ENCODE measurements at places on chromosomes 11 and 22.

DNA sequence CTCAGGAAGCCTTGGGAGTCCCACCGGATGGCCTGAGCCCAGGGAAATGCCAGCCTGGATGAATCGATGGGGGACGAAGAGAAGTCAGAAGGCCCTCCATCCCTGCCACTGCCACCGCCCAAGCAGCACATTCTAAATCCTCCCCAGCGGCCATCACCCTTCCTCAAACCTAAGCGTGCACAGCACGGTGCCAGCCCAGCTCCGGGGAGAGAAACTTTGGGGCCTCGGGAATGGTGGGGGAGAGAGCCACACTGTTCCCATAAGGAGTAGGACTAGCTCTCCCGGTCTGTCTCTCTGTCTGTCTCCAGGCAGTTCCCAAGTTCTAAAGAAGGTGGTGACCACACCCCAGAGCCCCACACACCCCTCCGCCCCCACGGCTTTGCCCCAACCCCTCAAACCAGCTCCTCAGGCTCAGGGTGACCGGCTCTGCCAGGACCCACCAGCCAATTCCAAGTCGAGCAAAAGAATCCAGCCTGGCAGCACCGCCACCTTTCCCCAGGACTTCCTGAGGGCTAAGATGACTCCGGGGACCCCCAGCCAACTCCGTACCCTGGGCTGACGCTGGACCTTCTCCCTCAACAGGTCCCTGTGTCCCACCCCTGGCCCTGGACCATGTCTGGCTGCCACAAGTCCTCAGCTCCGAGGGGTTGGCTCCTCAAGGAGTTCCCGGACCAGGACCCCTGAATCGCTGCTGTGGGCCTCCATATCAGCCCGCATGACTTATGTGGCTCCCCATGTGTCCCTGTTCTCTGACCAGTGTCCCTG, 2.7 kb downstream of the AHNAK start:
- no peak for DNase-seq

GRCh38 chr22:20423008-20423905, 14.4 kb downstream of the SCARF2 start:
- DNase-seq: no peak

DNA sequence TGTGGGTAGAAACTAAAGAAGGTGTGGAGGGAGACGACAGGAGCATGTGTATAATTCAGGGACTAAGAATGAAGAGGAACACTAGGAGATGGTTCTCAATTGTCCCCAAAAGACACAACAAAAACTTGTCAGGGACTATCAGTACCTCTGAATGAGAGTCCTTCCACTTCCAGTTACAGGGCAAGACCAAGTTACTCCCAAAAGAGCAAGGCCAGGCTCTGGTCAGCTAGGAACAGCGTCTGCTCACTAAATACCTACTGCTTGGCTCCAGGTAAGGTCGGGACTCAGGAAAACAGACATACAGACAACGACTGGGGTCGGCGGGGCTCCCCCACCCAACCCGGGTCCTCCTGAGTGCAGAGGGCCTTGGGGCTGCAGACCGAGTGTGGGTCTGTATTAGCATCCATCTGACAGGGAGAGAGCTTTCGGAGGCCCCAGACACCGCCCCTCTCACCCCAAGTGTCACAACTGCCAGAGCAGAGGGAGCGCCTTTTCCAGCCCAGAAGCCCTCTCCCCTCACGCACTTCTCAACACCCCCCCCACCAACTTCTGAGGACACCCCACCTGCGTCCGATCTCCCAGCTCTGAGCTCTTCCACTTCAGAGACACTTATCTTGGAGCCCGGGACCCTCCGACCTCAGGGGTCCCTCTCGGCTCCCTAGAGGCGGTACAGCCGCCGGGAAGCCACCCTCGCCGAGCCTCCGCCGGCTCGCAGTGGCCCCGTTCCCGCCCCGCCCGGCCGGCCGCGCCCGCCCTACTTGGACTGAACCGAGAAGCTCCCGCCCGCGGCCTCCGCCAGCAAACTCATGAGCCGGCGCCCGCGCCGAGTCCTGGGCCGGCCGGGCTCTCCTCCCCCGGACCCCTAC, 522 bp downstream of the RHOG start:
- no peak for DNase-seq

- DNase-seq: no peak
Measured at GRCh38 chr11:2537010-2537705, 92.3 kb downstream of the KCNQ1 start.

DNA sequence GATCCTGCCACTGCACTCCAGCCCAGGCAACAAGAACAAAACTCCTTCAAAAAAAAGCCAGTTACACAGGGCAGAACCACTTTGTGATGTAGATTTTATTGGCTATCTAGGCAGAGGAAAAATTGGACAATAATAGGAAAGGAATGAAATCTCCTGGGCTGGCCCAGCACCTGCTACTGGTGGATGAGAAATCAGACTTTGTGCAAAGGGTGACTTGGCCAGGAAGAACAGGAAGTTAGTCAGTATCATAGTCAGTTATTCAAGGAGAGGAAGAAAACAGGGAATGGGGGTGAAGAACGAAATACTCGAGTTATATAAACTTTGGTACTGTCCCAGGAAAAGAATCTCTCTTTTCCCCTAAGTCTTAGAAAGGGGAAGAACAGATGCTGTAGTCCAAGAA, 11.0 kb upstream of the SPTBN2 start:
- DNase-seq: no peak

DNA sequence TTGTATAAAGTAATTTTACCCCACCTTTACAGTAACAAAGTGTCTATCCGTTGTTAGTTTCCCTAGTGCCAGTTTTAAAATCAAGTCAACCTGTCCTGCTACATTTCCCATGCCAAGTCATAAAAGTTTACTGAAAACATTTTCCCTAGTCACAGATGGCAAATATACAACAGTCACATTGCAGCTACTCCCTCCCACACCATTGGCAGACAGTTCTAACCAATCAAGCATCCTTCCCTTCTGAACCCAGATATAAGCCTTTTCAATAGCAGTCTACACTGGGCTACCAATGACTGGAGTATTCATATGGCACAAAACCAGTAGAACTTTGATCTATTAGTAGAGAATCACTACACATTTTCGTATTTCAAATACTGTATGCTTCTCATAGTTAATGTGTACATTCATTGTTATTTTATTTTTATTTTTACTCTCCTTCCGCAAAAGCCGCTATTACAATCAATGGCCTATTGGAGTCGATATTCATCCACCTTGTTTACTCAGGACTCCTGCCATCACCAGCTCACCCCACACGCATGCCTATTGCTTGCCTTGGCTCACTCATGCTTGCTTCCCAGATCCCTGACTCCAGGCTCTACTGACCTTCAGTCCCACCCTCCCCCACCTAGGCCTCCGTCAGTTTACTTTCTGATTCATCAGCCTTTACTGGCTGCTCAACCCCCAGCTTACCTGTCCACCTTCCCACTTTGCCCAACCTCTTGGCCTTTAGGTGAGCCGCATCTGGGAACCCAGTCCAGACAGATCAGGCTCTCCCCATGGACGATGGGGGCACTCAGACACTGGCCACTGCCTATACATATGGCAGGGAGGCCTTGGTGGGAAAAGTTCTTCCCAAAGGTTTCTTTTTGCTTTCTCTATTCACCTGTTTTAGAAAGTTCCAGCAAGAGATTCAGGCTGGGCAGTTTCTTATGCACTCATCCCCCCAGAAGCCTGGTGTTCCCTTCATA, 408.4 kb downstream of the SOX6 start:
- no peak for DNase-seq

- no peak for DNase-seq
Measured at GRCh38 chr11:72712841-72713240, 38.6 kb upstream of the PDE2A start.

DNA sequence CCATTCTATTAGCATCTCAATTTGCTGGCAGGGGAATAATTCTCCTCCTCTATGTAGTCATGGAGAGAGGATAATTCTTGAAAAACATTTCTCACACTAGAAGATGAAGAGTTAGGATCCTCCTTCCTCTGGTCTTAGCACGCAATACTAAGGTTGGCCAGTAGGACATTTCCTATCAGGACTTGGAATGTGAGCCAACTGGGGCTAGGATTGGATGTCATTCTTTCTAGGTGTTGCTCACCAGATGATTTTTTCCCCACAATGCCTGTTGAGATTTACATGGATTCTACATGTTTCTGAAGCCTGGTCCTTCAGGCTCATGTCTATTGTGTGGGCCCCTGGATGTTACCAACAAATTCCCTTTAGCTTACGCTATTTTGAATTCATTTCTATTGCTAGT, 28.0 kb downstream of the SLN start:
- DNase-seq: no peak

DNA sequence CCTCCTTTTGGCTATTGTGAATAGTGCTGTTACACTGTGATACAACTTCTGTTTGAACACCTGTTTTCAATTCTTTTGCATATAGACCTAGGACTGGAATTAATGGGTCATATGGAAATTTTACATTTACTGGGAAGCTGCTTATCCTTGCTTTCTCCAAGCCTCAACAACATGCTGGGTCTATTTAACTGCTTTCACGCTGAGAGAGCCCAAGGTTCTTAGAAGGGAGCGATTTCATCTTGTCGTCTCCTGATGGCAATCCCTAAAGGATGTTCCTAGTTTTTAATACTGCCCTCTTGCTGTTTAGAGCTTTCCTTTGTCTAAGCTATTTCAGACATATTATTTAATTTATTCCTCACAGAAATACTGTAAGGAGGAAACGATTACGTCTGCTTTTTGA, 15.5 kb downstream of the IRAG1 start:
- no peak for DNase-seq

- DNase-seq: no peak
Measured at GRCh38 chr11:130840679-130841078, 75.6 kb downstream of the SNX19 start.

DNA sequence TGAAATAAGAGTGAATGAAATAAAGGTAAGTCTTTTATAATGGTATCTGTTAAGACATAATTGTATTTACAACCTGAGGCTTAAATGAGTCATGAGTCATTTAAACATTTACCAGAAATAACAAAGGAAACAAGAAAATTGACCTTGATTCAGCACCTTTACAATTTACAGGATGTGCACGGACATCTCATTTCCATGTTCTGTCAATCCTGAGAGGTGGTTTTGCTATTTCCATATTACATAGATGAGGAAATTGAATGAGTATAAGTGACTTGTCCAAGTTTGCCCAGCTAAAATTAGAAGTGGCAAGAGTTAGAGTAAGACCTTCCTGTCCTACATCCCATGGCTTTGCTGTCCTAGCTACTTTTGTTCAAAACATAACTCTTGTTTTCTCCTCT, 89.1 kb downstream of the TRIM44 start:
- DNase-seq: no peak

DNA sequence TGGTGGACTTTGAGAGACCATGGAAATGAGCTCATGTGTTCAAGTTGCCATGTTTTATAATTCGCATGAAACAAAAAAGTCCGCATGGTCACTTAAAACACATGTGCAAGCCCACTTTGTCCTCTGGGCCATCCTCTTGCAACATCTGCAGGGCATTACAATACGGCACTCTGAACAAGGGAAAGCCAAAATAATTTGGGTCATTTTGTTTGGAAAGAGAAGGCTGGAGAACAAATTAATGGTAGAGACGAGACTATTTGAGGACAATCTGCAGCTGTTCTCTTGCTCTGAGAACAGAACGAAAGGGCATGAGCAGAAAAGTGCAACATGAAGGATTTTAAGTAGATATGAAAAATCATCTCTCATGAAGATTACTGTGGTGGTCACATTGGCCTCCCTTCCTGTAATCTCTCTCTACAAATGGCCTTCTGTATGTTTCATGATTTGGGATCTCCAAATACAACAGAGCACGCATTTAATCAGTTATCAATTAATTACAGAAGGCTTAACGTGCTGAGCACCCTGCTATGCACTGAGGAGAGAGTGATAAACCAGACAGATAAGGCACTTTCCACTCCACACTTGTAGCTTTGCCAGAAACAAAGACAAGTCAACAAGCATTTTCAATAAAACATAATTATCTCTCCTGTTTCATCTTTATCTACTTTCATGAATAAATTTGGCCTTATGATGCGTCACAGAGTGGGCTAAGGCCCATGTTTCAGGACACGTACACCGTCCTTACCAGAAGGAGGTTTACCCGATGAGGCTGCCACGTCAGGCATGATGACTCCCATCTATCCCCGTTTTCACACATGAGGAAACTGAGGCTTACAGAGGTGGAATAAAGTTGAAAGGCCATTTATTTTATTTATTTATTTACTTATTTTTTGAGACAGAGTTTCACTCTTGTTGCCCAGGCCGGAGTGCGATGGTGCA, 384.1 kb downstream of the LARGE1 start:
- no peak for DNase-seq

DNA sequence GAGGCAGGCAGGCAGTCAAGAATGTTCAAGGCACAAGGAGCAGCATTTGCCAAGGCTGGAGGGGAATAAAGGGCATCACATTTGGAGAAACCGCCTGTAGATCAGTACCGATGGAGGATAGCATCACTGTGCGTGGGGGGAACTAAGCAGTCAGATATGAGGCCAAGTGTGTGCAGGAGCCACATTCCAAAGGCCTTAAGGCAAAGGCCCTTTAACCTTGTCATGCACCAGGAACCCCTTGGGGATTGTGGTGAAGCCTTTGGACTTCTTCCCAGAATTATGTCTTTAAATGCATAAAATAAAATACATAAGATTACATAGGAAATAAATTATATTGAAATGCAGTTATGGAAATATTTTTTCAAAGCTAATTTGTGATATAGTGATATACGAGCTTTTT, 532.1 kb downstream of the BUD13 start:
- no peak for DNase-seq

- DNase-seq: no peak
Measured at GRCh38 chr11:3947061-3947460, 91.6 kb downstream of the STIM1 start.

DNA sequence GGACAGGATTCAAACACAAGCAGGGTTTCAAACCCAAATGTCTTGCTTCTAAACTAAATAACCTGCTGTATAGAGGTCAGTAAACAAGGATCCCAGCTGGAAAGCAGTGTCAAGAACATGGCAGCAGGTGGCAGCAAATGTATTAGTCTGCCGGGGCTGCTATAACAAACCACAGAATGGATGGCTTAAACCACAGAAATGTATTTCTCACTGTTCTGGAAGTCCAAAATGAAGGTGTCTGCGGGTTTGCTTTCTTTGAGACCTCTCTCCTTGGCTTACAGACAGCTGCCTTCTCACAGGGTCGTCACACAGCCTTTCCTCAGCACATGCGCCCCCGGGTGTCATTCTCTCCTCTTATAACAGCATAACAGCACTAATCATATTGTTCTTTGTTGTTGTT, 65.1 kb upstream of the LRRC55 start:
- DNase-seq: no peak

GRCh38 chr11:30801357-30801756, 215.2 kb upstream of the MPPED2 start:
- DNase-seq: no peak

- DNase-seq: no peak
Measured at GRCh38 chr11:28366549-28367346, 258.6 kb downstream of the METTL15 start.

Measured in T1000 (cell line).